ENCODE measurements at places on chromosomes 12 and 14. TPM values are rescaled to one million over a fixed set of nuclear protein-coding genes. Genes with fewer than 3 reads are reported as not detected.

- no peak for DNase-seq
Observed at GRCh38 chr12:94071258-94071657, 77.1 kb upstream of the PLXNC1 start.

GRCh38 chr12:48126953-48127630 lies 7.9 kb downstream of the PFKM start:
- no peak for DNase-seq

DNA sequence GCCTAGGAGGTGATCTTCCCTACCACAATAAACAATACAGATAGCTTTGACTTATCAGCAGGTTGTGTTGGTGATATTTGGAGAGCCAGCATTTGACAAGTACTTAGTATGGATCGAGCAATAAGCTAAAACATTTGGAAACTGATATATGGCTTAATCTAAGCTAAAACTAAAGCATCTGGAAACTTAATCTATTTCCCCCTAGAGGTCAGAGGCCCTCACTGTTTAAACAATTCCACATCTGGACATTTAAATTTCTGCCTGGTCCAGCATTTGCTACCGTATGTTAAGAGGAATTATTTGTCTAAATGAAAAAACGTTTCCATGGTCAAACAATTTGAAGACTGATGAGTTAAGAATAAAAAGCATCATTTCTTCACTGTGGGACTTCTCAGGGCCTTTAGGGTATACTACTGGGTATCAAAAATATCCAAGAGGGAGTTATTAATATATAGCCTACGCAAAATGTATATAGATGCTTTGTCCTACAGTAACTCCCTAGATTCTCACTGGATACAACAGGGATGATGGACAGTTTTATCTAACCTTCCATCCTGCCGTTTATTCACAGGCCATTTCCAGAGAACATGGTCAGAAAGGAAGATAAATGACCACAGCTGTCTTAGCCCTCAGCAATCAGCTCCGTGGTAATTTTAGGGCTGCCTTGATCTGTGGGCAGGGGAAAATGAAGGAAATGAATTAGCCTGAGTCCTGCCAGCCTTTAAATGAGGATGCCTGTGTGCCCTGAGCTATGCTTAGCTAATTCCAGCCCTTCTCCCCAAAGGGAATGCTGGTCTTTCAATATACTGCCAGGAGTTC lies 135.4 kb upstream of the NUDT4 start:
- DNase-seq = no peak

Gene TECPR2
- 20.9 TPM for total RNA-seq

DNA sequence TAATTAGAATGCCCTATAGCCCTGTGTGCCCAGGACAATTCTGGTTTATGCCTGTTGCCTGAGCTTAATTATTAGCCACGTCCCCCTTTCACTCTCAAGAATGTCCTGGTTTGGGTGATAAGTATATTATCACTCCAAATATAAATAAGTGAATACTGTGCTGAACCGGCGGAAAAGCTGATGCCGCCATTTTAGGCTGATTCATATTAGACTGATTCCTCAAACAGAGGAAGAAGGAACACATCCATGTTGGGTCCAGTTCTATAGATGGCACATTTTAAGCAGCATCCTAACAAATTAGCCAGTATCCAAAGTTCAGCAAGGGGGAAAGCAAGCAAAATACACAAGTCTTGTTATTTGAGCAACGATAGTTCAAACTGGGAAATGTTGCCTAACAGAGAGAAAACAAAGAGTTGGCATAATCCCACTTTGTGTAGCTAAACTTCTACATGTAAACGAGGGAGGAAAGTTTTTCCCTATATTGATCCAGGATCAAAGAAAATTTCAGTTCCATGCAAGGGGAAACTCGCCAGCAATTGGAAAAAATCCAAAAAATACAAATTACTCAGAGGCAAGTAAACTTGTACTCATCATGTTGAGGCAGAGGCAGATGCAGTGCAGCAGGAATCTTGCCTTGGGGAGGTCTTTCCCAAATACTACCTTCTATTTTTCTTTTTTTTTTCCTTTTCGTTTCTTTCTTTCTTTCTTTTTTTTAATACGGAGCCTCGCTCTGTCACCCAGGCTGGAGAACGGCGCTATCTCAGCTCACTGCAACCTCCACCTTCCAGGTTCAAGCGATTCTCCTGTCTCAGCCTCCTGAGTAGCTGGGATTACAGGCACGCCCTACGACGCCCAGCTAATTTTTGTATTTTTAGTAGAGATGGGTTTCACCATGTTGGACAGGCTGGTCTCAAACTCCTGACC lies 96.2 kb downstream of the ITPR2 start:
- no peak for DNase-seq

Gene NXPH4
- 2.1 TPM for total RNA-seq

DNA sequence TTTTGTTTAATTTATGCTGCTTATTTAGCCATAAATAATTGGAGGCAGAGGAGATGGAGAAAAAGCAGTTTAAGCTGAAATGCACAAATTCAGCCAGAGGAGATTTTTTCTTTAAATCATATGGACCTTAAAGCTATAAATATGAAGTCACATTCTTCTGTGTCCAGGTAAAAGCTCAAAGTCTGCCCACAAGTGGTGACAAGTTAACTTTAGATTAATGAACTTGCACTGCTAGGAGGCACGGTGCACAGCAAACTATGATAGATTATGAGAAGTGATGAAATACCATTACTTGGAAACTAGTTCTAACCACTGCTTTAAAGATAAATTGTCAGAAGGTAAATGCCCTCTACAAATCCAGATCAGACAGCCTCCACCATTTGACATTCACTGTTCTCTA lies 69.0 kb downstream of the IFT81 start:
- DNase-seq = no peak

- no peak for DNase-seq
Observed at GRCh38 chr14:76868454-76869170, 42.4 kb downstream of the LRRC74A start.

- DNase-seq = no peak
Observed at GRCh38 chr12:98818239-98818638, 173.1 kb downstream of the APAF1 start.

DNA sequence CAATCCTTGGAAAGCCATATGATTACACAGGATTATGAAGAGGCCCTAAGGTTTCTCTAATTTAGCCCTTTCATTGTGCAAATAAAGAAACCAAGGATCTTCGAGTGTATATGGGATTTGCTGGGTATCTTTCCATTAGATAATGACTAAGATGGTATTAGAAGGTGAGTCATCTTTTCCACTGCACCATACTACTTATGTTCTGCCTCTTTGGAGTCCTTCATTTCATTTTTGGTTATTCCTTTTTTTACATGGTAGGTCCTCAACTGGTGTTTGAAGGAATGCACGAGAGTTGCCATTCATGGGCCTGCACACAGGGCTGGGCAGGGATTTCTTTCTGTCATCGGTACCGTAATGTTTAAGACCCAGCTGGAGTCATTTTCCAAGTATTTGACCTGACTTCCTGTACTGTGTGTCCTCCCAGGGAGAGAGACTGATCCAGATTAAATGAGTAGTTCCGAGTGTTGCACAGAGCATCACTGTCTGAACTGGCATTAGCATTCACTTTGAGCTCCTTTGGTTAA lies 85.7 kb downstream of the BORCS5 start:
- DNase-seq = no peak

- no peak for DNase-seq
Observed at GRCh38 chr12:5633106-5633505, 201.2 kb downstream of the NTF3 start.

- no peak for DNase-seq
Observed at GRCh38 chr14:88746052-88746451, 46.7 kb downstream of the EML5 start.

DNA sequence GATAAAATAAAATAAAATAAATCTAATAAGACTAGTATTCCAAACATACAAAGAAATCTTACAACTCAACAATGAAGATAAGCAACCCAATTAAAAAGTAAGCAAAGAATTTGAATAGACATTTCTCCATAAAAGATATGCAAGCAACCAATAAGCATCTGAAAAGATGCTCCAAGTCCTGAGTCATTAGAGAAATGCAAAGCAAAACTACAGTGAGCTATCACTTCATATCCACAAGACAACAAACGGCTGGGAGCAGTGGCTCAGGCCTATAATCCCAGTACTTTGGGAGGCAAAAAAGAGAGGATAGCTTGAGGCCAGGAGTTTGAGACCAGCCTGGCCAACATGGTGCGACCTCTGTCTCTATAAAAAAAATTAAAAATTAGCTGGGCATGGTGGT lies 26.8 kb downstream of the ZFYVE1 start:
- no peak for DNase-seq

DNA sequence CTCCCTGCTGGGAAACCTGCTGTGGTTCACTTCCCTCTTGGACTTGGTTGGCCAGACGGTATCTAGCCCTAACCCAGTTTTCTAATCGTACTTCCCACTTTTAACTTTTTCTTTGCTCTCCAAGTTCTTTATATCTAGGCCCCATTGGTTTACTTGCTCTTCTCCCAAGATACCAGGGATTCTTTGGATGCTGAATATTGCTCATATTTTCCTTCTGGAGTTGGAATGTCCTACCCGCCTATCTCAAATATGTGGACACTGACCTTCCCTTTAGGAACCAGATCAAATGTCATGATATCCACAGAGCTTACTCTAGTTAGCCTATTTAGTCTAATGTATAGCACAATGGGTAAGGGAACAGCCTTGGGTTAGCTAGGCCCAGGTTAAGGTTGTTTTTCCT lies 228.6 kb downstream of the DACT1 start:
- DNase-seq = no peak

Gene PCNX1
- total RNA-seq = 31.0 TPM

DNA sequence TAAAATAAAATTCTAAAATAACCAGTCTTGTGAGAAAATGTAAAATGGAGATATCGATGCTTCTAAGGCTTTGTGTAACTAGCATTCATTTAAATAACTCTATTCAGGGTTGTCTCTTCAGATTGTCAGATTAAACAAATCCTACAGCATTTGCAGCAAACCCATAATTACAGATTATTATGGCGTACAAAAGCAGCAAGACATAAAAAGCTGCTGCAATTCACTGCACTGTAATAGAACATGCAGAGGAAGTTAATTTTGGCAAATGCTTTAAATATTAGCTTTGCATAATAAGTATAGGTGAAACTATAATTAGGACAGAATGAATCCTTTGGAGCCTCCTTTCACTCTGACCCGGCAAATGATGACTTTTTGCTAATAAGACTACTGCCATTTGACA lies 98.3 kb downstream of the INSM2 start:
- no peak for DNase-seq

GRCh38 chr12:70190262-70191010 lies 52.8 kb upstream of the CNOT2 start:
- DNase-seq = no peak

DNA sequence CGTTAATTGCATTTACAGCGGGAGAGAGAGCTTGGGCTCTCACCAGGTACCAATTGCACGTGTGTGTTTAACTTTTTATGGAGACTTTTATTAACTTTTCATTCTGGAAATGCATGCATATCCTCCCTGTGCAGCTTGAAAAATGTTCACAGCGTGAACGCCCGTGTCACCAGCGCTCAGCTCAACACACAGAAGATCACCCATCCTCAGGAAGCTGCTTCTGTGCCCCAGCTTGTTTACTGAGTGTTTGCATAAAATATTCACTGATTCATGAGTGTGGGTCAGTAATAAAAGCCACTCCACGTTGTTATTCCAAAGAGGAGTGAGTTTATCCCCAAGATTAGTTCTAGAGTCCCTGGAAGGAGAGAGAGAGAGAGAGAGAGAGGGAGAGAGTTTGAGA lies 75.5 kb upstream of the FZD10 start:
- no peak for DNase-seq

DNA sequence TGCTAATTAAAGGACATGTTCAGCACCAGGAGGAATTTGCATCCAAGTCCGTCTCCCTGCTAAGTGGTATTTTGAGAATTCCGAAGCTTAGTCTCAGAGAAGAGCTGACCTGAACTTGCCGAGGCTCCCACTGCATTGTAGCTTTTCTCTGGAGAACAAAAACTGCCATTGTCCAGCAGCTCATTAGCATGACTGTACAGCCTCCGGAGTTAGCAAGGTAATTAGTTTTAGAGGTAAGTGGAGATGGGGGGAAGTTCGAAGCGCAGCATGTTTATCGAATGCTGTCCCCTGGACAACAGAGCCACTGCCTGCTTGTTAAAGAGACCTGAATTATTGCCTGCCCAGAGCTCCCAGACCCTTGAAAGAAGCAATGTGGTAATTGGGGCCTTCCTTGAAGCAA lies 160.3 kb upstream of the PELI2 start:
- no peak for DNase-seq

Gene WDHD1
- total RNA-seq = 2.6 TPM

DNA sequence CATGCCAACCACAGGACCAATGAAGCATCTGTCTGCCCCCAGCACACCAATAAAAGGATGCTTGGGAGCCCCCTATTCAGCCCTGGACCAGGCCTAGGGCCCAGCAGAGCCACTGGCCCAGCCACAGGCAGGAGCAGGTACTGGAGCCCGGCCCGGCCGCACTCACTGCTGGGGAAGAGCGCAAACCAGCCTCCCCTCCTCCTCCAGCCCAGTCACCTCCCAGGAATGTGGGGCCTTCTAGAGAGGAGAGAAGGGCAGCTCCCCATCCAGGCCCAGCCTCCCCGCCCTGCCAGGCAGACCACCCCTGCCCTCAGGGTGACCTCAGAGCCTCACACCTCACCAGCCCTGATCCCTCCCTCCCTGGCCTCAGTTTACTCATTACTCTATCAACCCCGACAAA lies 56.2 kb downstream of the CCNK start:
- no peak for DNase-seq

- DNase-seq = no peak
Observed at GRCh38 chr14:52299692-52300278, 14.3 kb upstream of the PTGER2 start.

GRCh38 chr12:61991661-61992060 lies 268.5 kb upstream of the USP15 start:
- DNase-seq = no peak

- DNase-seq = peak; percentile 76
Observed at GRCh38 chr12:117874842-117875434, 93.9 kb downstream of the KSR2 start.

- DNase-seq = no peak
Observed at GRCh38 chr14:65650826-65651225, 238.3 kb downstream of the FUT8 start.

GRCh38 chr12:49941556-49942511 lies 8.7 kb upstream of the AQP2 start:
- no peak for DNase-seq

- no peak for DNase-seq
Observed at GRCh38 chr12:121955258-121956237, 37.2 kb downstream of the CFAP251 start.

Gene NTS
- 0.21 TPM for total RNA-seq

DNA sequence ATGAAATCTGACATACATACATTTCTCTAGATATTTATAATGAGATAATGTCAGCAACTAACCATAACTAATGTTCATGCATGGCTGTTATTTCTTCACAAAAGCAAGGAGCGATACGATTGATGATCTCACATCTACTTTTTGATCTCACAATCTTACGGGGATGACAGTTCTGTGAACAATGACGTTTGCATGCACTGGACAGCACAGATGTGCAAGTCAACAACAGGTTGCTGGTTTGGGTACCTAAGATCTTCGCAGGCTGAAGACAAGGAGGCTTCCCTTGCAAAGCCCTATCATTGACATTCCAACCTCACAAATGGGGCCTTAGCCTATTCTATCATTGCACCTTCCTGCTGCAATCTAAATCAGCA lies 53.6 kb downstream of the C12orf42 start:
- DNase-seq = no peak

GRCh38 chr14:75141967-75142366 lies 15.1 kb upstream of the NEK9 start:
- no peak for DNase-seq

- no peak for DNase-seq
Observed at GRCh38 chr14:104507443-104507842, 72.1 kb upstream of the C14orf180 start.

GRCh38 chr12:53867216-53868012 lies 71.2 kb upstream of the HOXC13 start:
- no peak for DNase-seq

Gene OVCH1
- total RNA-seq = 0.31 TPM

Data from left cardiac atrium (tissue), 4 donors.